Left ventricle myocardium superior (tissue), 1 donor: ENCODE measurements at places on chromosomes 1 and 21. TPM values are rescaled to one million over a fixed set of nuclear protein-coding genes. Genes with fewer than 3 reads are reported as not detected.

ESPN gene
- total RNA-seq, result 0.77 TPM

SERPINC1 gene
- 0.25 TPM for total RNA-seq

LCK gene
- total RNA-seq, result 0.50 TPM

ZNF669 gene
- total RNA-seq, result 3.7 TPM

MROH9 gene
- total RNA-seq, result not detected

UBL4B gene
- not detected for total RNA-seq

RNF187 gene
- 101 TPM for total RNA-seq

LEFTY2 gene
- total RNA-seq, result 0.47 TPM

KCNE1 gene
- 5.3 TPM for total RNA-seq

ETV3L gene
- total RNA-seq, result not detected

TRAF5 gene
- total RNA-seq, result 2.4 TPM

DNA sequence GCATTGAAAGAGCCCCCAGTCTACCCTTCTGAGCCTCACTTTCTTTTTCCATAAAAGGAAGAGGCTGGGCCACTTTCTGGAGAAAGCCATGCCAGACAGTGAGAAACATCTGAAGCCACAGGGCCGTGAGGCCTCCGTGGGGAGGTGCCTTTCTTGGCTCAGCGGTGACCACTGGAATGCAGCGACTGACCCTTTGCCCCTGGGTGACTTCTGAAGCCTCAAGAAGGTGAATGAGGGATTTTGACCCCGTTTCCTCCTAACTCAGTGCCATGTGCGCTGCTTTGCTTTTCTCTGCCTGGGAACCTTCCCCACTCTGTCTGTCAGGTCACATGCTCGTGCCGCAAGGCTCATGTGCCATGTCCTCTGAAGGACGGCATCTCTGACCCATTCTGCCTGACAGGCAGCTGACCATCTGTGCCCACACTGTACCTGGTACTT is 44.7 kb upstream of the A3GALT2 start:
- peak; percentile 74 for DNase-seq

DNA sequence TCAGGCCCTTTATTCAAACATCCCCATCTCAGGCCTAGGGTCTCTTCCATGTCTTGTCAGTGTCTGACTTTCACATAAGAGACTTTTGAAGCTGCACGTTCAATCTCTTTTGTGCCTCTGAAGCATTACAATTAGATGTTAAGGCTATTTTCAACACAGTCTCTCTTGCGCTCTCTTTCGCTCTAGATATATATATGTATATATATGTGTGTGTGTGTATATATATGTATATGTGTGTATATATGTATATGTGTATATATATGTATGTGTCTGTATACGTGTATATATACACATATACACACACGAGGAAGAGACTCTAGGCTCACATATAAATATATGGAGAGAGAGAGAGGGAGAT is 162.5 kb upstream of the RNPC3 start:
- DNase-seq, result no peak

- DNase-seq, result no peak
Measured at GRCh38 chr1:43386676-43387075, 2.9 kb downstream of the MED8 start.

GRCh38 chr21:46404306-46404705 is 54.4 kb upstream of the DIP2A start:
- DNase-seq, result no peak

DNA sequence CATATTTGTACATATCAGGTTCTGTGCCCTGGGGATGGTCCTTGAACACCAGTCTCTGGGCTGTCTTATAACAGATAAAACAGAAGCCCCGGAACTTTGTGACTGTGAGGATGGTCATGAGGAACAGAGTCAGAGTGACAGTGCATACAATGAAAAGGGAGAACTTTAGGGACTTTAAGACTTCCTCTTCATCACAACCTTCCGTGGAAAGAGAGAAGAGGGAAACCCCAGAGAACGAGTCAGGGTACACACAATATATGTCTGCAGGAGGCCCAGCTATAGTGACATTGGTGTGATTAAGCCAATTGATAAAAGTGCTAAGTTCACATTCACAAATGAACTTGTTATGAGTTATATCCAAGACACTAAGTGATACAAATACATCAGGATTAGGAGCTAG is 32.1 kb downstream of the TLR5 start:
- DNase-seq, result no peak

- DNase-seq, result no peak
Measured at GRCh38 chr1:91171898-91172297, 150.1 kb upstream of the ZNF644 start.

- DNase-seq, result no peak
Measured at GRCh38 chr1:26315874-26316850, 1.6 kb upstream of the CD52 start.

DNA sequence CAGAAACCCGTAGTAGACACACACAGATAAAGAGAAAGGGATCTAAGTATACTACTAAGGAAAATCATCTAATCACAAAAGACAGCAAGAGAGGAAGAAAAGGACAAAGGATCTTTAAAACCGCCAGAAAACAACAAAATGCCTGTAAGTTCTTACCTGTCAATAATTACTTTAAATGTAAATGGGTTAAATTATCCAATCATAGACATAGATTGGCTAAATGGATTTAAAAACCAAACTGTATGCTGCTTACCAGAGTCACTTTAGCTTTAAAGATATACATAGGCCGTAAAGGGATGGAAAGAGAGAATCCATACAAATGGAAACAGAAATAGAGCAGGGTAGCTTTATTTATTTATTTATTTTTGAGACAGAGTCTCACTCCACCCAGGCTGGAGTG is 44.0 kb downstream of the FLVCR1 start:
- no peak for DNase-seq

DNA sequence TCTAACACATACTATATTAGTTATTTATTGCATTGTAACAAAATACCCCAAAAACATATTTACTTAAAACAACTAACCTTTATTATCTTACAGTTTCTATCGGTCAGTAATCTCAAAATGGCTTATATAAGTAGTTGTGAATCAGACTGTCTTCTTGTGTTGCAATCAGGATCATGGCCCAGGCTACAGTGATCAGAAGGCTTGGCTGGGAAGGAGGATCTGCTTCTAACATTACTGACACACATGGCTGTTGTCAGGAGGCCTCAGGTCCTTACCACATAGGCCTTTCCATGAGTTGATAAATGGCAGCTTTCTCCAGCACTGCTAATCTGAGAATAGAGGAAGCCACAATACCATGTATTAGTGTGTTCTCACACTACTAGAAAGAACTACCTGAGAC is 33.7 kb downstream of the CFH start:
- no peak for DNase-seq

DNA sequence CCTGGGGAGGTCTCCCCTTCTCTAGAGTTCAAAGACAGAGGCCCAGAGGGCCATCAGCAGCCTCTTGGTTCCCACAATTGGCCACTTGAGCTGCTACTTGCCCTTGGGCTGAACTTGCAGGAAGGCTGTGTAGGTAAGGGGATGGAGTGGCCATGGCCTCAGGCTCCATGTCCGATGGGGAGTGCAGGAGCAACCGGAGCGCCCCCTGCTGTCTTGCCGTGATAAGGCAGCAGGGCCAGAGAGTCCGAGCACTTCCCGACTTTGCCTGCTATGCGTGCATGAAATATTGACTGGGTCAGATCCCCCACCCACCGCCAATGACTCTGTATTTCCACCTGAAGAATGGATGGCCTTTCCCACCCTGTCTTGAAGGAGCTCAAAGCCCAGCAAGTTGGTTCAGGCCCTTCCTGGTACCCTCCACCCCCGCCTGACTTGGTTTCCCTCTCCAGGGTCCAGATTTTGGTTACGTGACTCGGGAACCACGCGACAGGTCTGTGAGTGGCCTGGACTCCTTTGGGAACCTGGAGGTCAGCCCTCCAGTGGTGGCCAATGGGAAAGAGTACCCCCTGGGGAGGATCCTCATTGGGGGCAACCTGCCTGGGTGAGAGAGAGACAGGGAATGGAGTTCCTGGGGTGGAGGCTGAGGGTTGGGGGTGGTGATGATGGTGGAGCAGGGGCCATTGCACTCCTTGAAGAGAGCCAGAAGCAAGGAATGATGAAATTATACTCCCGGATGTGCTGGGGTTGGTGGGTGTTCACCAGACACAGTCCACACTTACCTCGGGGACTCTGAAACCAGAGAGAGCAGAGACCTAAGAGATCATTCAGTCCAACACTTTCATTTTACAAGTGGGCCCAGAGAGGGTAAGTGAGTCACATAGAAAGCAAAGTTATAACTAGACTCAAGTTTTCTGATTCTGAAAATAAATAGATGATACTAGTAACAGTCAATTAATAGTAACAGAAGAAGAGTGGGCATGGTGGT is 25.6 kb downstream of the PADI3 start:
- peak; percentile 51 for DNase-seq

DNA sequence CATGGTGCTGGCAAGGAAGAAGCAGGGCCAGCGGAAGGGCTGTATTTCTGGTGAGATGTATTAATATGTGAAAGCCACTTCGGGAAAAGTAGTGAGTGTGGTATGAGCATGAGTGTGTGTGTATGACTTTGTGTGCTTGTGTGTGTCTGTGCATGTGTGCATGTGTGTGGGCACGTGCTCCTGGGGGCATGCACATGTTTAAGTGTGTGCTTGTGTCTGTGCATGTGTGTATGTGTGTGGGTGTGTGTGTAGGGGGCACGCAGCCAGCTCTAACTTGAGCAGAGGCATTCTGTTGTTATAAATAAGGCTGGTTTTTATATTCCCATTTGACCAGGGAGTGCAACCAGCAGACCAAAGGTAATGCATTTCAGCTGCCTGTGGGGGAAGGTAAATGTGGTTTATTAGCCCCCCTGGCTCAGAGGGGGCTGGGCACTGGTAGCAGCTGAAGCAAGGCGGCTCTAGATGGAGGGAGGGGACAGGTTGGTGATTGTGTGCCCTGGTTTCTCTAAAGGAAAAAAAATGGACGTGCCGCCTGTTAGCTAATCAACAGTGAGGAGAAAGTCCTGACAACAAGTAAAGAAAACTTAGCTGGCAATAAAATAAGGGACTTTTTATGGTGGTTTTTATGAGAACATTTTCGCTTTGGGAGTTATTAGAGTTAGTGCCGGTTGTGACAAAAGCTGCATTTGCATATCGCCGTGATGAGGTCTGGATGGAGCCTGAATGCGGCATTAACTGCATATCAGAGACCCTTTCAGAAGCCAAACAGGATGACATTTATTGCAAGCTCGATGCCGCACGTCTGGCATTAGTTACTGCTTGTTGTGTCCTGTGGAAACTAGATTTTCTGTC is 180.1 kb downstream of the CAMTA1 start:
- no peak for DNase-seq

GRCh38 chr1:147567594-147568381 is 26.5 kb downstream of the BCL9 start:
- no peak for DNase-seq

DNA sequence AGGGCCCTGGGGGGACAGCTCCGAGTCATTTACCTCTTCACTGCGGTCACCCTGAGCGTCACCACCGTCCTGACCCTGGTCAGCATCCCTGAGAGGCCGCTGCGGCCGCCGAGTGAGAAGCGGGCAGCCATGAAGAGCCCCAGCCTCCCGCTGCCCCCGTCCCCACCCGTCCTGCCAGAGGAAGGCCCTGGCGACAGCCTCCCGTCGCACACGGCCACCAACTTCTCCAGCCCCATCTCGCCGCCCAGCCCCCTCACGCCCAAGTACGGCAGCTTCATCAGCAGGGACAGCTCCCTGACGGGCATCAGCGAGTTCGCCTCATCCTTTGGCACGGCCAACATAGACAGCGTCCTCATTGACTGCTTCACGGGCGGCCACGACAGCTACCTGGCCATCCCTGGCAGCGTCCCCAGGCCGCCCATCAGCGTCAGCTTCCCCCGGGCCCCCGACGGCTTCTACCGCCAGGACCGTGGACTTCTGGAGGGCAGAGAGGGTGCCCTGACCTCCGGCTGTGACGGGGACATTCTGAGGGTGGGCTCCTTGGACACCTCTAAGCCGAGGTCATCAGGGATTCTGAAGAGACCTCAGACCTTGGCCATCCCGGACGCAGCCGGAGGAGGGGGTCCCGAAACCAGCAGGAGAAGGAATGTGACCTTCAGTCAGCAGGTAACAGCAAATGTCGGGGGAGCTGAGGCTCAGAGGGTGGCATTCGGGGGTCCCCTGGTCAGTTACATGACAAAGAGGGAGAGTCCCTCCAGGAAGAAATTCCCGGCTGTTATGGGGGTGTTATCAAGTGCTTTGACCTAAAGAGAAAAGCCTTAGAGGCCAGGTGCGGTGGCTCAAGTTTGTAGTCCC is 12.6 kb downstream of the SLC45A1 start:
- DNase-seq, result no peak

DNA sequence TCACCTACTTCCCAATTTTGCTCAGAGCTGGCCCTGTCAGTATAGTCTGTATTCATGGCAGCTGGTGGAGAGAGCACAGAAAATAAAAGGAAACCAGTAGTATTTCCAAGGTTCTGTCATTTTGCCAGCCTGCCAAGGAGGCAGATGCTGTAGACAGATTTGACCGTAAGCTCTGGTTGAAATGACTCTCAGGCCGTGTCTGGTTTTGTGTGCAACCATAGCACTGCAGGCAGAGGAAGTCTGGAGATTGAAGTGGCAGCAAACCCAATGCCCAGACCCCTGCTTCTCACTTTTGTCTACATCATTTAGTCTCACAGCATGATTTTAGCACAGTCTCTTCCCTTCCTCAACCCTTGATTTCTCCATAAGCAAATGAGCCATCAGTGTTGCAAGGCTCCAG is 291.7 kb downstream of the PAPPA2 start:
- DNase-seq, result no peak

- no peak for DNase-seq
Measured at GRCh38 chr1:110321846-110322245, 17.3 kb upstream of the RBM15 start.

DNA sequence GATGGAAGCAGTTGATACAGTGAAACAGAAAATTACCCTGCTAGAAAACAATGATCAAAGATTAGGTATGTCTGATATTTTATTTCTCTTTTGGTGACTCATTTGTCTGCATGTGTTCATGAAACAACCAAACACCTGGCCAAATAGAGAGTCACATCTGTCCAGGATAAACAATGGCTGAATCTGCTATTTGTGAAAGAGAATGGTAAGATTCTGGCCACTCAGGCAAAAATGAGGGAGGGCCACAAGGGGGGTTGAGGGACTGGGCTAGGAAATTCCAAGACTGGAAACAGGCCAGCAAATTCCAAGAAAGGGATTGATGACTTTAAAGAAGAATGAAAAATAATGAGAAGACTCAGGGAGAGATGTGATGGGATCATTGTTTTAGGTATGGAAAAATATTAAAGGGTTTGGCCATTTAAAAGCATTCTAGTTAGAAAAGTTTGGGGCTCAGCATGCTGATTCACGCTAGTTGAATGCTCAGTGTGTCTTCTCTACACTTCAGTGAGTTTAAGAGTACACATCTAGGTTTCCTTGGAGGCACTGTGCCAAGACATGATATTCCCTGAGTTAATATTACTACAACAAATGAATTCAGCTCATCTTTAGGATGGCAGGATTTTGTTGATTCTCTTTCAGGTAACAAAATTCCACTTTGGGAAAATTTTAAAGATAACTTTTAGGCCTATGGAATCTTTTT is 44.9 kb downstream of the TRAF5 start:
- DNase-seq, result no peak

DNA sequence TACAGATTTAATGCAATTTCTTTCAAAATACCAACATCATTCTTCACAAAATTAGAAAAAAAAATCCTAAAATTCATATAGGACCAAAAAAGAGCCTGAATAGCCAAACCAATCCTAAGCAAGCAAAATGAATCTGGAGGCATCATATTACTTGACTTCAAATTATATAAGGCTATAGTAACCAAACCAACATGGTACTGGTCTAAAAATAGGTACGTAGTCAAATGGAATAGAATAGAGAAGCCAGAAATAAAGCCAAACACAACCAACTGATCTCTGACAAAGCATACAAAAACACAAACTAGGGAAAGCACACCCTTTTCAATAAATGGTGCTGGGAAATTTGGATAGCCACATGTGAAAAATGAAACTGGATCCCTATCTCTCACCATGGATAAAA is 112.3 kb upstream of the TSPAN2 start:
- DNase-seq, result no peak

- no peak for DNase-seq
Measured at GRCh38 chr21:31520561-31521098, 138.9 kb upstream of the SOD1 start.
